ENCODE measurements at places on chromosomes 2 and 18. TPM values are rescaled to one million over a fixed set of nuclear protein-coding genes. Genes with fewer than 3 reads are reported as not detected.
A peak's percentile ranks its signal among the peaks of the same experiment; 100 is the strongest.

GRCh38 chr18:43571078-43571689 lies 293.9 kb upstream of the SYT4 start:
- DNase-seq = peak; percentile 65

DNA sequence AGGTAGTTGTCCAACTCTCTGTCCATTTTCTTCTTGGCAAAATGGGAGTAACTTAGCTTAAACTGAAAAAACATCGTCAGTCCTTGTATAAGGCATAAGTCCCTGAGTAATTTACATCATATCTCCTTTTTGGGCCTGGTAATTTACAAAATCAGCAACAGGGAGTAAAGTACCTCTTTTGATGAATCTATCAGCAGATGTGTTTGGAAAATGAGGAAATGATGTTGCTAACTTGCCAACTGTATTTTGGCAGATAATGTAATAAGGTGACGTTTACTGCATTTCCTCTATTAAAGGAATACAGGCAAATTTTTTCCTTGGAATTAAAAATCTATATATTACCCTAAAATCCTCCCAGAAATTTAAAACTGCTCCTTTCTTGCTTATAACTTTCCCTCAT lies 29.2 kb downstream of the ANKRD44 start:
- no peak for DNase-seq

GRCh38 chr18:47118981-47119380 lies 31.3 kb downstream of the HDHD2 start:
- DNase-seq = no peak

GRCh38 chr2:203553784-203554183 lies 18.7 kb upstream of the RAPH1 start:
- no peak for DNase-seq

GRCh38 chr2:158677542-158677941 lies 117.6 kb upstream of the DAPL1 start:
- DNase-seq = no peak

Gene DPYSL5
- not detected for polyA plus RNA-seq

DNA sequence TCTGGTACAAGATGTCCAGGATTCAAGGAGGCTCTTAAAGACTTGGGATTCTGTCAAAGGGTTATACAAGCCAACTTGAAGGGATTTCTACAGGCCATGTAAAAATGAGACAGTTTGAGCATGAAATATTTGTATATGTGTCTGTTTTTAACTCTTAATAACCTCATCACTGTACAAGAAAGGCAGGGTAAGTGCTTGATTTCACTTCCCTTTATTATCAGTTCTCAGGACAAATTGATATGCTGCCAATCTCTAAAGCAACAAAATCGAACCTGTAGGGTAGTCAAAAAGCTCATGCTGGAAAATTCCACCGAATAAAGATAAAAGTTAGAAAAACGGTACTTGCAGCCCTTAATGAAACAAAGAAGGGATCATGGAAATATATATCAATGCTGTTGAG lies 14.1 kb downstream of the COPS8 start:
- no peak for DNase-seq

DNA sequence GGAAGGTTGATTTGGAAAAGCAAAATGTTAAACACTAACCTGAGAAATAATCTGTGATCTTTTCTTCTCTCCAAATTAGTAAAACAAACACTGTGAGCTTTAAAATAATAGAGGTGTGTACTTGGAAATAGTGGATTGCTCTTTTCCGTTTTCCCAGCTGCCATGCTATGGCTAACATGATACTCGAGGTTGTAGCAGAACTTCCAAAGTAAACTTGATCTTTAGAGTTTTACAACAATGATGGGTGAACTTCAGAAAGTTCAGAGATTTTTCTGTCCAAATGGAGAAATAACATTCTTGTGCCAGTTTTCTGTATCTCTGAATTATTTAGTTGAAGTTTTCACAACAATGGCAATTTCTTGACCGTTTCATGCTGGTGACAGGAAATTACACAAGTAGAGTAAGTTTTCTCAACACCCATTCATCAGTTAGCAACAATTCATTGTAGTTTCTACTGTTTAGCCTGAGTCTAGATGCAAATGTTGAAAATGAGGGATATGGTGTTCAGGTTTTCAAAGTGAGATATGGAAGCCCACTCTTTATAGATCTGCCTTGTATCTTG lies 135.3 kb upstream of the CTAGE1 start:
- DNase-seq = peak; percentile 24

DNA sequence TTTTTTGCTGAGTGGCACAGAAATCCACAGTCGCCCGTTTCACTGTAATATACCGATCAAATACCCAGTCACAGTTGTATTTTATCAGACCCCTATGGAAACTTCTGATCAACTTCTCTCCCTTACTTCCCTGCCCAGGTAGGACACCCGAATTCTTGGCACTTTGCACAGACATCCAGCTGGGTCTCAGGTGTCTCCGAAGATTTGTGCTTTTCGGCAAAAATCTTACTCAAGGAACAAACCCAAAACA lies 596 bp downstream of the MREG start:
- no peak for DNase-seq

GRCh38 chr2:202335791-202336467 lies 40.2 kb upstream of the BMPR2 start:
- DNase-seq = peak; percentile 88

GRCh38 chr18:80009661-80010550 lies 21.5 kb upstream of the TXNL4A start:
- DNase-seq = peak; percentile 38

GRCh38 chr2:232053777-232054176 lies 92.3 kb downstream of the DIS3L2 start:
- DNase-seq = no peak

Gene CAPG
- polyA plus RNA-seq = 107 TPM

Gene RGPD3
- 0.02 TPM for polyA plus RNA-seq

GRCh38 chr2:144343145-144343544 lies 176.8 kb downstream of the ZEB2 start:
- DNase-seq = peak; percentile 40

- DNase-seq = no peak
Measured at GRCh38 chr18:55314615-55315237, 273.3 kb downstream of the TCF4 start.

GRCh38 chr2:17791121-17791816 lies 25.0 kb upstream of the MSGN1 start:
- peak; percentile 97 for DNase-seq

GRCh38 chr18:3179430-3180089 lies 40.2 kb downstream of the MYOM1 start:
- no peak for DNase-seq

DNA sequence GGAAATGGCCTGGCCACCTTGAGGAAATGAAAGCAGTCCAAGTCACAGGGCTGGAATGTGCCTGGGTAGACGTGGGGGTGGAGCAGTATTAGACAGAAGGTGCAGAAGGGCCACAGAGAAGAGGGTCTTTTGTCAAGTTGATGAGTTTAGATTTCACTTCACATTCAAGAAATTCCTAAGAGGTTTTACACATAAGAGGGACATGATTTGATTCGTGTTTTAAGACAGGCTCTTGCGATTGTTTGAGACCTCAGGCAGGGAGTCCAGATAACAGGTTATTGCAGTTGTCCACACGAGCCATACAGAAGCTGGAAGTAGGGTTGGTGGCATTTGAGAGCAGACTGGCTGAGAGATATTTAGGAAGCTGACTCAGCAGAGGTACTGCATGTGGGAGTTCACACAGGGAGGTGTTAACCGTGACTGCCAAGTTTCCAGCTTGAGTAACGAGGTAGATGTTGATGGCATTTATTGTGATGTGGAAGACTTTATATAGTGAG lies 64.6 kb downstream of the NEB start:
- DNase-seq = no peak

DNA sequence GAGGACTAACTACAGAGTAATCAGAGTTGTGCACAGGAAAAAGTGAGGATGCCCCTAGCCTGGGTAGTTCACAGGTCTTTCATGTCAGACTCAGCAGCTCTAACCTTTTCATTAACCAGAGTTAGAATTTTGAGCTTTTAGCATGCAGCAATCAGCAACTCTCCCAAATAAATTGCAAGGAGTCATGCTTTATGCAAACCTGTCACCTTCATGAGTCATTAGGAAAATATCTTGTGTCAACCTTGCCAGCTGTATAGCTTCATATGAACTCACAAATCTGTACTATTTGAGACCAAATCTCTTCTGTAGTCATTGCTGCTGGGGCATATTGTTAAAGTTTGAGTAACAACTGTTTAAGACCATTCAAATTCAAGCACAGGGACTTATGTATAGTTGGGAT lies 382.3 kb upstream of the NT5C1B start:
- no peak for DNase-seq

DNA sequence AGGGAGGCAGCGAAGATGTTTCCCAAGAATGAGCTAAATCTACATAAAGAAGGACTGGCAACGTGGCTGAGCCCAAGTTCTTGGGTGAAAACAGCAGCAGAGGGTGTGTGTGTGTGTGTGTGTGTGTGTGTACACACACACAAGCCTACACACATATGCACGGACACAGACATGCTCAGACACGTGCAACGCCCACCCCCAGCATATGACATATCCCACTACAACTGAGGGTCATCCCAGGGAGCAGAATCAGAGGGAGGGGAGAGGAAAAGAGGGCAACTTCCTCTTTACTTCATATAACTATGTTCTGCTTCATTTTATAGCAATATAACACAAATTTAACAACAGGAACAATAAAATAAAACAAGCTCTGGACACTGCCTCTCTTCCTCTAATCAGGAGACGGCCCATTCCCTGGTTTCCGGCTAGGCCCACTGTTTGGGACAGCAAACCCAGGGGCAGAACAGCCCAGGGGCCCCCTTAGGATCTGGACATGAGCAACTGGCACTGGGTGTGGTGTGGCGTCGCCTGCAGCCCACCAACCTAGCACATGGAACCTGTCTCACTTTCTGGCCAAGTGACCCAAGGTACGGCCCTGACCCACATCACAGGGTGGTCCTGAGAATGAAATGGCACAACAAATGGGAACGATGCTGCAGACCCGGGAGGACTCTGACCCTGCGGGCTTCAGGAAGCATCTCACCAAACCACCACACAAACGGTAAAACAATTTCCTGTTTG lies 25.0 kb downstream of the FAM178B start:
- DNase-seq = no peak

DNA sequence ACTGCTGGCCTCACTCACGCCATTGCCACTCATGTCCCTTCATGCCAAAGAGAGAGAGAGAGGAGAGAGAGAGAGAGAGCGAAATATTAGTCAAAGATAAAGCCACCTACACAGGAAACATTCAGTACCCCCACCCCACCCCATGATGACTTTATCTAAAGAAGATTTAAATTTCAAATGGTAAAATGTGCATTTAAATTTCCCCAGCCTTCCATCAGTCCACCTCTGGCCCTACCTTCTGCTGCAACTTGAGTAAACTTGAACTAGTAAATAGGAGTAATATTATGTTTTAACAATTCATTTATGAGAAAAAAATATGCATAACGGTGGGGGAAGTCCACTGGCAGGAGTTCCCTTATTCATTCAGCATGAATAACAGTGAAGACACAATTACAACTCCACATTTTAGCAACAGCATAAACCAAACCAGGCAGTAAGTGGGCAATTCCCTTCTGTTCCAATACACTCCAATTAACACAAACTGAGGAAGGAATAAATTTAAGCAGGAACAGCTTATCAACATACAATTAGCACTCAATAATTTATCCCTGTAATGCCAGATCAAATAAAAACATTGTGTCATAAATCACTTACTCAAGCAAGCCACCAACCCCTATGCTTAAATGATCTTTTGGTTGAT lies 264.2 kb downstream of the LNPK start:
- DNase-seq = no peak

DNA sequence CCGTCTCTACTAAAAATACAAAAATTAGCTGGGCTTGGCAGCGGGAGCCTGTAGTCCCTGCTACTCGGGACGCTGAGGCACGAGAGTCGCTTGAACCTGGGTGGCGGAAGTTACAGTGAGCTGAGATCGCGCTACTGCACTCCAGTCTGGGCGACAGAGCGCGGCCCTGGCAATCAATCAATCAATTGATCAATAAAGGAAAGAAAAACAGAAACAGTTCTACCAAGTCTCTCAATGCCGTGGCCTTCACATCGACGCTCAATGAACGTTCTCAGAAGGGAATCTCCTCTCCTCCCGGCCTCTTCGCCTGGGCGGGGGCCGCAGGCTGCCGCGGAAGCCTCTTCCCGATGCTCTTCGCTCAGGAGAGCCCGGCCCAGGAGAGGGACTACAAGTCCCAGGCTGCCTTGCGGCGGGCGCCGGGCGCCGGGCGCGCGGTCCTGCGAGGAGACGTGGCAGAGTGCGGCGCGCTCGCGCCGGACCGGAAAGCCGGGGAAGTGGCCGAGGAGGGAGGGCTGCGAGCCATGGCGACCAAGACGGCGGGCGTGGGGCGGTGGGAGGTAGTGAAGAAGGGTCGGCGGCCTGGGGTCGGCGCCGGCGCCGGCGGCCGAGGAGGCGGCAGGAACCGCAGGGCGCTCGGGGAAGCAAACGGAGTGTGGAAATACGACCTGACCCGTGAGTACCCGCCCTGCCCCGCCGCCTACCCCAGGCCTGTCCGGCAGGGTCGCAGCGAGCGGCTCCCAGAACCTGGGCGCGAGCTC lies at the start of gene TMEM214:
Gene TMEM214, plus strand, starts transcription at position 471 of the 758 bp plus-strand sequence. Its CDS starts 51 bp downstream, at position 522.
- peak; percentile 87 for DNase-seq

DNA sequence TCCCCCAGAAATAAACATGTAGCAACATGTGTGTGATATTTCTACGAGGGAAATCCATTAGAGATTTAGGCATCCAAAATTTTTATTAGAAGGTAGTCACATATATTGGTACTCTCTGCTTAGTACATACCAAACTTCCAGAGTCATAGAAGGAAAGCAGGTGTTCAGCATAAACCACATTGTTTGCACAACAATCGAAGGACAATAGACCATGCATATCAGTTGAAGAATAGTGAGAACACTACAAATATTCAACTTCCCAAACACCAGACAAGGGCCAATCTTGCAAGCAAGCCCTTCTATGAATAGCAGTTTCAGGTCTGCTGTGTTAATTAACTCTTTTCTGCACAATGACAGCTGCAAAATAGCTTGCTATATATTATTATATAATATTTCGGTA lies 702.2 kb downstream of the ERBB4 start:
- no peak for DNase-seq

Gene IHH
- 0.03 TPM for polyA plus RNA-seq

DNA sequence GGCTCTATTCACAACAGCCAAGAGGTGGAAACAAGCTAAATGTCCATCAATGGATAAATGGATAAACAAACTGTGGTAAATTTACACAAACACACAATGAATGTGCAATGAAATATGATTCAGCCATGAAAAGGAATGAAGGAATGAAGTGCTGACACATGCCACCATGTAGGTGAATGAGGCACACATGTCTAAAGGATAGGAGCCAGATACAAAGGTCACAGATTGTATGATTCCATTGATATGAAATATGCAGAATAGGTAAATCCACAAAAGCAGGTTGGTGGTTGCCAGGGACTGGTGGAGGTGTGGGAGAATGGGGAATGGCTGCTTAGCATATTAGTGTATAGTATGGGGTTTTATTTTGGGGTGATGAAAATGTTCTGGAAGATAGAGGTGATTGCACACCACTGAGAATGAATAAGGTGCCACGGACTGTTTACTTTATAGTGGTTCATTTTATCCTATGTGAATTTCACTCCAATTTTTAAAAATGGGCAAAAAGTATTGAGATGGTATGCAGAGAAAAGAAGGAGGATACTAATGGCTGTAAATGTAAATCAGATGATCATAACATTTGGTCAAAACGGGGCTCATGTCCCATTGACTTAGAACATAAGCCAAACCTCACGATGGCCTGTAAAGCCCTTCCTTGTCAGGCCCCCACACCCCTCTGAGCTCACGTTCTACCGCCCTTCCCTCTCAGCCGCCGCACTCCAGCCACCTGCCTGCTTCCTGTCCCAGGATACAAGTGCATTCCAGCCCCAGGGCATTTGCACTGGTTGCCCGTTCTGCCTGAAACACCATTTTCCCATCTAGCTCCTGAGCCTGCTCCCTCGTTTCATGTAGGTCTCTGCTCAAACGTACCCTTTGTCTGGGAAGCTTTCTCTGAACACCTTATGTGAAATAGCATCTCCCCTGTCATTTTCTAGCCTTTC lies 165.5 kb downstream of the DDX1 start:
- DNase-seq = no peak

Gene MAPK4
- polyA plus RNA-seq = not detected

Gene TEKT4
- not detected for polyA plus RNA-seq

All from endothelial cell of umbilical vein (primary cell).